ENCODE measurements at places on chromosomes 2 and 18. TPM values are rescaled to one million over a fixed set of nuclear protein-coding genes. Genes with fewer than 3 reads are reported as not detected.

DNA sequence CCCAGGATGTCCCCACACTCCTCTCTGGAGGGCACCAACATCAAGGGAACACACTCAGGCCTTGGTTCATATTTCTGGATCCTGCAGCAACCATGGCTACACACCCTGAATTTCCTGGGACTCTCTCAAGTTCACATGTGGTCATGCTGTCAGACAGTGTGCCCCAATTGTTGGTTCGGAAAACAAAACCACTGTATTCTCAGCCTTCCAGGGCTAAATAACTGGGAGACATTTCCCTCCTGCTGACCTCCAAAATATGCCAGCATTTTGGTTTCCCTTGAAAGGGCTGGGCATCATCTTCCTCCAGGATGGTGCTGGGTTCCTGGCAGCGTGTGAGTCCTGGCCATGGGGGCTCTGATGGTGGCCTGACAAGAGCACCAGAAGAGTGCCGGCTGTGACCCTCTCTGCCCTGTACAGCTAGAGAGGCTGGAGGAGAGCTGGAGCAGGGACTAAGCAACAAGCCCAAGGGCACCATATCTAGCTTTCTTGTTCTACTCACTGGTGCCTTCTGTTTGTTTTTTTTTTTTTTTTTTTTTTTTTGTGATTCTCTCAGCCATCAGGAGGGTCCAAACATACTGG is 37.5 kb upstream of the WIPF1 start:
- H3K27ac ChIP-seq = peak overlapping the region; percentile 50
- no peak overlapping the region for H3K4me3 ChIP-seq
- H3K4me1 ChIP-seq = no peaks in the 10 kb centered on the region
- no peaks in the 10 kb centered on the region for H3K36me3 ChIP-seq

DNA sequence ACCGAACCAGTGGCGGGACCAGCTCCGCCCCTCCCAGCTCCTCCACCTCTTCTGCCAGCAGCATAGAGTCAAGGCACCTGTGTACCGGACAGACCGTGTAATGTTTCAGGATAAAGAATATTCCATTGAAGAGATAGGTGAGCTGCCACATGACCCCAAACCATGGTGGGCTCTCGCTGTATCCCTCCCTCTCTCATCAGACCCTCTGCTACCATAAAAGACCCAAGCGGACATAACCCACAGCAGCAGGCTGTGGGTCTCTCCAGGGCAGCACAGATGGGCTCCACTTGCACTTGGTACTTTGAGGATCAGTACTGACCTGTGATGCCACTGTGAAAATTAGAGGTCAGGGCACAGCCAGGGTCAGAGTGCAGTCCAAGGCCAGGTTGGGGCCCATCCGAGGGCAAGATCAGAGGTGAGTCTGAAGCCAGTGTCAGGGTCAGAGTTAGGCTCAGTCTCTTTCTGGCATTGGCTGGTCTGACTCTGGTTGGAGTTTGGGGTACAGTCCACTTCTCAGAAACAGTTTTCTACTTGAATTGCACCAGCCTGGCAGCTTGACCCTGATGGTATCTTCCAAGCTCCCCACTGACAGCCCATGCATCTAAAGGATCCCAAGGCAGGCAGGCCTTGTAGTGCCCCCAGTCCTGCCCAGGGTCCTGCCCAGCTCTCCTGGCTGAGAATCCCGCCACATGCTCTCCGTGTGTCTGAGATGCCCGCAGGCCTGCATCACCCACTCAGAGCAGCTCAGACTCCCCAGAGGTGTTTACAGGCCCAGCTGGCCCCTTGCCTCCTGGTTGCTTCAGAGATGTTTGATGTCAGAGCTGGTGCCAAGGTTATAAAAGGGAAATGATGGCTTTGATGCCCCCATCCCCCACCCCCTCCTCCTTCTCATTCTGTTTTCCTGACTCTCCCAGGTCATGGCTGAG is 212.1 kb downstream of the DYSF start:
- H3K4me1 ChIP-seq = no peaks in the 10 kb centered on the region
- H3K27ac ChIP-seq = no peak overlapping the region
- no peak for DNase-seq
- no peaks in the 10 kb centered on the region for H3K36me3 ChIP-seq
- no peak overlapping the region for H3K4me3 ChIP-seq
- H3K27me3 ChIP-seq = no peaks in the 10 kb centered on the region

DNA sequence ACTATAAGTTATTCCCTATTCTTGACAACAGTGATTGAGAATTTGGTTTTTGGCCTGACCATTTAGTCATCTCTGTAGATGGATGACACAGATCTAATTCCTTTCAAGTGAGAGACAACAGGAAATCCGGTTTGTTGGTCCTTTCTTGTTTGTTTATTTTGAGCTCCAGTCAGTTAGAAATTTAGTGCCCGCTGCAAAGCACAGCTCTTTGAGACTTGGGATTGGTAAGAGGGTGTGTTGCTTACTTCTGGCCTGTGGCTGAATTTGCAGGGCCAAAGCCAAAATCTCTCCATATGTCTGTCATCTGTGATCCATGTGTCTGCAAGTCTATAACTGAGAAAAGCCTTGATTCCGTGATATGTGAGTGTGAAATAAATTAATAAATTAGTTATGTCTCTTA is 74.3 kb downstream of the BIN1 start:
- H3K27ac ChIP-seq = no peak overlapping the region
- H3K4me1 ChIP-seq = no peaks in the 10 kb centered on the region
- H3K4me3 ChIP-seq = no peak overlapping the region
- DNase-seq = no peak
- no peaks in the 10 kb centered on the region for H3K27me3 ChIP-seq

DNA sequence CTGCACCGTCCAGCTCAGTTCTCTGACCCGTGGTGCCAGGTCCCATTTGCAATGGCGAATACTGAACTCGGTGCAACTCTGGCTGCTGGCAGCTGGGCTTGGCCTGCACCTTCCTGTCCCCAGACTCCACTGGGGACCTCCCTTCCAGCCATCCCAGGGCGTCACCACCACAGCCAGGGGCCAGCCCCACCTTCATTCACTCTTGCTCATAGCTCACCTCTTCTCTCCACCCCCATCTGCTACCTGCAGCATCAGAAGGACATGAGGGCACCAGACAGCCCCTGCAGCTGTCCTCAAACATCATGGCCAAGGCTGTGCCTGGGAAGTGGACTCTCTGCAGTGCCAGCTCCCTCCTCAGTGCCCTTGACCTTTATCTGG is 16.2 kb upstream of the ALPI start:
- no peak overlapping the region for H3K27ac ChIP-seq
- H3K27me3 ChIP-seq = peaks cover 4% of the 10 kb centered on the region
- peak; percentile 15 for DNase-seq
- no peaks in the 10 kb centered on the region for H3K4me1 ChIP-seq
- H3K36me3 ChIP-seq = no peaks in the 10 kb centered on the region
- H3K4me3 ChIP-seq = no peak overlapping the region

The MYO5B gene
- total RNA-seq = 2.4 TPM

The TBC1D8 gene
- total RNA-seq = 92.4 TPM

The EPB41L3 gene
- total RNA-seq = 90.5 TPM

The IFT172 gene
- total RNA-seq = 28.2 TPM

The SLC5A6 gene
- 43.4 TPM for total RNA-seq

The PROM2 gene
- 48.8 TPM for total RNA-seq
